NCI-H2081 treated with DMSO at 0.1 percent for 48 hours (cell line): ENCODE measurements at places on chromosomes 12 and 14.

DNA sequence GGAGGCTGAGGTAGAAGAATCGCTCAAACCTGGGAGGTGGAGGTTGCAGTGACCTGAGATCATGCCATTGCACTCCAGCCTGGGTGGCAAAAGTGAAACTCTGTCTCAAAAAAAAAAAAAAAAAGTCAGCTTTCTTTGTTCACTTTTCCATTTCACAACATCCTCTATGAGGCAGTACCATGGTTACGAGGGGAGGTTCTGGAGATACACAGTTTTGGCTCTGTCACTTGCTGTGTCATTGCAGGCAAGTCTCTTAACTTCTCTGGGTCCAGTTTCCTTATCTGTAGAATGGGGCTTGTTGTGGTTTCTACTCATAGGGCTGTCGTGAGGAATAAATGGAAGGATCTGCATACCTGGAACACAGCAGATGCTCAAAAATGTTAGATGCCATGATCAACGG lies 75.6 kb upstream of the SLC24A4 start:
- DNase-seq = no peak

DNA sequence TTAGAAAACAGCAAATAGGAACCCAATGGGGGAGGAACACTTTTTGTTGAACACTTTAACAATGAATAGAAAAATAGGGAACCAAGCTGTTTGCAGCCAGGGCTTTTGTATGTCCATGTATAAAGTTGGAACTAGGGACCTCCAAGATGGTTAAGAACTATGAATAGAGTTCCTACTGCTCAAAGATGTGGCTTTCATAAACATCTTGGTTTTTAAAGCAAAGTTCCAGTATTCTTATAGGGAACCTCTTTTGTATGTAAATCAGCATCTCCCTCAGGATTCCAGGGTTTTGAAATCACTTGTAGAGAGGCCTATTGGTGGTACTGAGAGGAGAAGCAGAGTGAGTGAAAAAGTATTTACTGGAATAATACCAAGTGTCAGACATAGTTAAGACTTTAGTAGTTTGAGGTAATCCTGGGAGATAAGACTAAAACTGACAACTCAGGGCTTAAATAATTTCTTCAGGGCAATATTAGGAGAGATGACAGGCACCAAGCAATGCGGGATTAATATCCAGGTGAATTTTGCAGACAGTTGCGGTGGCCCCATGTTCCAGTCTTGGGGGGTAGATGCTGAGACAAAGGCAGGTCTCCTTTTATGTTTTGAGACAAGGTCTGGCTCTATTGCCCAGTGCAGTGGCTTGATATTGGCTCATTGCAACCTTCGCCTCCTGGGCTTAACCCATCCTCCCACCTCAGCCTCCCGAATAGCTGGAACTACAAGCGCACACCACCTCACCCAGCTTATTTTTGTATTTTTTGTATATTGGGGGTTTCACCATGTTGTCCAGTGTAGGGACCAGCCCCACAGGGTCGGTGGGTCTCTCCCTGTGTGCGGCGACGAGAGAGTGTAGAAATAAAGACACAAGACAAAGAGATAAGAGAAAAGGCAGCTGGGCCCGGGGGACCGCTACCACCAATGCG lies 10.4 kb upstream of the EID3 start:
- no peak for DNase-seq

DNA sequence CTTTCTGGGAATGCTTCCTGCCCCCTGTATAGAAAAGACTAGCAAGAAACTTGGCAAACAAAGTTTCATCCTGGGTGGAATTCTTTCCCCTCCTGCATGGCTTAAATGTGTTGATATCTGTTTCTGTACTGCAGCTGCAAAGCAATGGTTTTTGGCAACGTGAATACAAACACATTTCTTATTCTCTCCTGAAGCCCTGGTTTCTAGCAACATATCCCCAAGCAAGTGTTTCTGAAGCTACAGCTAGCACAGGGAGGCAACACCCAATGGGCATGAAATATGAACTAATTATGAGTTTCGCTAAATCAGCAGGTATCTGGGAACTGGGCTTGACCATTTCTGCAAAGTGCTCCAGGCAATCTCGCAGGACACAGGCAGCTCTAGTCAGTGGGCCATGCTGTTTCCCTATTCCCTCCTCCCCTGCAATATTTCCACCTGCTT lies 392.3 kb upstream of the TMPO start:
- no peak for DNase-seq

- DNase-seq = no peak
Observed at GRCh38 chr14:34110531-34110930, 159.7 kb upstream of the EGLN3 start.

GRCh38 chr14:65072937-65073336 lies 29.4 kb downstream of the MAX start:
- no peak for DNase-seq
